ENCODE measurements at places on chromosomes 2 and 18.

- DNase-seq: no peak
Observed at GRCh38 chr2:143787674-143788073, 658.5 kb downstream of the ARHGAP15 start.

- no peak for DNase-seq
Observed at GRCh38 chr2:74142340-74142739, 5.4 kb downstream of the BOLA3 start.

DNA sequence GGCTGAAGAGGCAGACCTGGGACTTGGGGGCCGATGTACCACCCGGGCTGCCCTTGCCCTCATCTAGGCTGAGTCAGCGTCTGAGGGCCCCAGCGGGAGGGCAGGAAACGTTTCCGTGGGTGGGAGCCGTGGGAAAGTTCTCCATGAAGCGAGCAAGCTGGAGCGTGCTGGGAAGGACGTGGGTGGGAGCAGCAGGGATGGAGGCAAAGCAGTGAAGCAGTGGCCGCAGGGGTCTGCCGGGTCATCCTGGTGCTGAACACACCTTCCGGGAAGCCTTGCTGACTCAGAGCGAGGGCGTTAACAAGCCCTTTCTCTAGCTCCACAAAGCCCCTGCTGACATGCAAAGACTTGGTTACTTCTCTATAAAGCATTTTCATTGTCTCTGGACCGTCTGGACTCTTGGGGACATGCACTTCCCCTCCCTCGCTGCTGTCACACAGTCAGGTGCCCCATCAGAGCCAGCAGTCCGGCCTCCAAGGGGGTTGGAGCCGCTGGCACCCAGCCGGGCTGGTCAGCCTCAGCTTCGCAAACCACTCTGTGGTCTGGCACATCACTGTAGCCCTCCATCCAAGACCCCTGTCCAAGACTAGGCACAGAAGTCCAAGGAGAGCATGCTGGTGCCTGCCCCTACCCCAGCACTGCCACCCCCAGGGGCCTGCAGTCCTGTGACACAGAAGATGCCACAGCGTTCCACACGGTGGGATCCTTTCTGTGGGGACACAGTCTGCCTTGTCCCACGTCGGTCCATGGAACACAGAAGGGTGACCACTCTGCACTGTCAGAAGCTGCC, 115.1 kb upstream of the GPC1 start:
- DNase-seq: no peak

DNA sequence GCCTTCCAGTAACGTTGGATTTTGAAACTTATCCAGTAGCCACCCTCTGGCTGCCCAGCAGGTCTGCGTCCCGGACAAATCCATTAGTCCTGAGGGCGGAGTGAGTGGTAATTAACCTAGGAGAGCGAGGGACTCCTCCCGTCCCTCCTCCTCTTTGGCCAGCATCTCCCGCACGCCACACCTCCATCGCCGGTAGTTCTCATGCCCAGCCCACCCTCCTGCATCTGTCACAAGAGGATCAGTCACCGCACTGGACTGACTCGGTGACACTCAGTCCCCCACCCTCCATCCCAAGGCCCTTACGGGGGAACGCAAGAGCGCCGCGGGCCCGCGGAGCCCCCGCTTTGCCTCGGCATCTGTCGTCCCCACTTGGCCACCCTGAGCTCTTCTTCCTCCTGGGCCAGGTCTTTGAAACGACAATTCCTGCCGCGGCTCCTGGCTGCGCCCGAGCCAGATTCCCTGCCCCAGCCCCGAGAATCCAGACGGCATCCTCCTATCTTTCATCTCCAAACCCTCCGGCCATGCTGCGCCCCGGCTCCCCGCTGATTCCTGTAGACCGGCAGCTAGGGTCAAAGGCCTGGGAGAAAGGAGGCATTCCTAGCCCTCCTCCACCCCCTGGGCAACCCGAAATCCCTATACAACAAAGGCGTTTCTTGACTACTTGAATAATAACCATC, 77.5 kb downstream of the EIF2AK3 start:
- DNase-seq: no peak

All from stimulated activated CD8-positive, alpha-beta memory T cell treated with anti-CD3 and anti-CD28 coated beads, Interleukin-7, amount 100 ng/mL, for 1 hour (primary cell).